Left lung (tissue), 14 donors: ENCODE measurements at places on chromosomes 11 and 22.

- DNase-seq = no peak
- no peaks in the 10 kb centered on the region for H3K27me3 ChIP-seq
- no peak overlapping the region for H3K4me3 ChIP-seq
- H3K27ac ChIP-seq = peak overlapping the region; percentile 95
- H3K4me1 ChIP-seq = peaks cover 33% of the 10 kb centered on the region
- H3K36me3 ChIP-seq = no peaks in the 10 kb centered on the region
These were observed 26.9 kb downstream of the SUSD2 start for GRCh38 chr22:24208012-24208749.

DNA sequence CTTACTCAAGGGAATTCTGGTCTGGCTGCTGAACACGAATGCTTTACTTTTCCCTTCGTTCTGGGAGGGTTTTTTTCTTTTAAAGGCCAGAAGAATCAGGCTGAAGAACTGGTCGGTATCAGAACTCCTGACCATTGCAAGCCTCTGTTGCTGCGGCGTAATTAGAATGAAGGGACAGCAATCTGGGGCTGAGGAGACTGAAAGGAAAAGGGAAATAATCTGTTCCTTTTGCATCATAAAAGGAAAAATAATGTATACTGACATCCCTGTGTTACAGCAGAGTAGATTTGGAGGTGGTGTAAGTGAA lies 670 bp downstream of the SC5D start:
- H3K4me1 ChIP-seq = no peaks in the 10 kb centered on the region
- peak overlapping the region; percentile 91 for H3K27ac ChIP-seq

DNA sequence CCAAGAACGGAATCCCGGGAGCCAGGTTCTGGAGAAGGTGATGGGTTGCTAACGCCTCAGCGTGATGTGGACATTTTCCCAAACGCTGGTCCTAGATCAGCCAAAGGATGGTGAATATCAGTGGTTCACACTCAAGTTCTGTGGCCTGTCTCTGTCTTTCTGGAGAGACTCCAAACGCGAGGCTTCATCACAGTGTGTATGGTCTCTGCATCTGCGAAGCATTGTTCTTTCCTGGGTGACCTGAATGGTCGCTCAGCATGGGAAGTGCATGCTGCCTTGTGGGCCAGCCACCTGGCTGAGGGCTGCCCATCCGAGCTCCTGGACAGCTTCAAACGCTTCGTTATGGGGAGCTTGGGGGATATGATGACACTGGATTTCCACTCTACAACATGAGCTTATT lies 810.0 kb downstream of the TBC1D22A start:
- H3K36me3 ChIP-seq = no peaks in the 10 kb centered on the region
- H3K27ac ChIP-seq = no peak overlapping the region
- no peaks in the 10 kb centered on the region for H3K4me1 ChIP-seq
- DNase-seq = no peak
- peaks cover 11% of the 10 kb centered on the region for H3K27me3 ChIP-seq
- H3K4me3 ChIP-seq = no peak overlapping the region

- H3K27me3 ChIP-seq = no peaks in the 10 kb centered on the region
- H3K27ac ChIP-seq = no peak overlapping the region
- peak; percentile 79 for DNase-seq
- no peak overlapping the region for H3K4me3 ChIP-seq
- no peaks in the 10 kb centered on the region for H3K36me3 ChIP-seq
- peaks cover 12% of the 10 kb centered on the region for H3K4me1 ChIP-seq
These were observed 70.8 kb downstream of the TBC1D22A start for GRCh38 chr22:46833228-46833627.

DNA sequence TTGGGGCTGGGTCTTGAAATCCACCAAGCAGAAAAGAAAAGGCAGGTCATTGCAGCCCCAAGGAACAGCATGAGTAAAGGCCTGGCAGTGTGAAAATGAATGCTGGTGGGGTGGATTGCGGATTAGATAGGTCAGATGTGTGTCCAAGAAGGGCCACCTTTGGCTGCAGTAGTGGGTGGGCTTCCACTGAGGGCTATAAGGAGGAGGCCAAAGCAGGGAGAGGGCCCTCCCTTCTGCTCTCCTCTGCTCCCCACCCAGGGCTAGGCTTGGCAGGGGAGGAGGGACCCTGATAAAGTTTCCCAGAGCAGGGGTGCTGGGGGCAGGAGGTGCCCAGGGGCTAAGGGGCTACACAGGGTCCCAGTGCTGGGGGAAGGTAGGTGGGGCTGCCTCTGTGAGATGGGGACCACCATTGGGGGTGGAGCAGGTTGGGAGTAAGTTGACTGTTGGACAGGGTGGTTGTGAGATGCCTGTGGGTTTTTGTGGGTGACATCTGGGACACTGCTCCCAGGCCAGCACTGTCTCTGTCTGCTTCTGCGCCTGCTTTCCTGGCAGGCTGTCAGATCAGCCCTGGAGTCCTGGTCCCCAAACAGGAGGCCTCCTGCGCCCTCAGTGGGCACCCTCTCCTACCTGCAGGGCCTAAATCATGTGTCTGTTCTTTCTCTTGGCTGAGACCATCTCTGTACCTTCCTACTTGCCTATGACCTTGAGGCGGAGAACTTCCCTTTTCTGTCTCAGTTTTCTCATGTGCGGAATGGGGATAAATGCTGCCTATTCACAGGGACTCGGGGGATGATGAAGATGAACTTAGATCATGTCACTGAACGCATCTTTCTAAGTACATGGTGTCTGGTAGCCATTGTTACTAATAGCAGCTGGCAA lies 1.9 kb downstream of the CAPN5 start:
- H3K4me3 ChIP-seq = no peak overlapping the region
- peaks cover 16% of the 10 kb centered on the region for H3K4me1 ChIP-seq
- no peaks in the 10 kb centered on the region for H3K27me3 ChIP-seq
- no peak for DNase-seq
- H3K36me3 ChIP-seq = no peaks in the 10 kb centered on the region
- H3K27ac ChIP-seq = no peak overlapping the region

DNA sequence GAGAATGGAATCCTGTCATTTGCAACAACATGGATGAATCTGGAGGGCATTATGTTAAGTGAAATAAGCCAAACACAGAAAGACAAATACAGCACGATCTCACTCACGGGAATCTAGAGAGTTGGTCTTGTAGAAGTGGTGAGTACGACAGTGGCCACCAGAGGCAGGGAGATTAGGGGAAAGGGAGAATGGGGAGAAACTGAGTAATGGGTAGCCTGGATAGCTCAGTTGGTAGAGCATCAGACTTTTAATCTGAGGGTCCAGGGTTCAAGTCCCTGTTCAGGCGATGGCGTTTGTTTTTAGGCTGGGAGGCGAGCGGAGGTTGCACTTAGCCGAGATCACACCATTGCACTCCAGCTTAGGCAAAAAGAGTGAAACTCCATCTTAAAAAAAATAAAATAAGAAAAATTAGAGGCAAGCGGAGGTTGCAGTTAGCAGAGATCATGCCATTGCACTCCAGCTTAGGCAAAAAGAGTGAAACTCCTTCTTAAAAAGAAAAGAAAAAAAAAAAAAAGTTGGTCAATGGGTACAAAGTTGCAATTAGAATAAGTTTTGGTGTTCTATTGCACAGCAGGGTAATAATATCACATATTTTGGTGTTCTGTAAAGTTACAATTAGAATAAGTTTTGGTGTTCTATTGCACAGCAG lies 95.7 kb upstream of the UBASH3B start:
- H3K27me3 ChIP-seq = no peaks in the 10 kb centered on the region
- H3K4me3 ChIP-seq = no peak overlapping the region
- no peak for DNase-seq
- no peaks in the 10 kb centered on the region for H3K36me3 ChIP-seq

DNA sequence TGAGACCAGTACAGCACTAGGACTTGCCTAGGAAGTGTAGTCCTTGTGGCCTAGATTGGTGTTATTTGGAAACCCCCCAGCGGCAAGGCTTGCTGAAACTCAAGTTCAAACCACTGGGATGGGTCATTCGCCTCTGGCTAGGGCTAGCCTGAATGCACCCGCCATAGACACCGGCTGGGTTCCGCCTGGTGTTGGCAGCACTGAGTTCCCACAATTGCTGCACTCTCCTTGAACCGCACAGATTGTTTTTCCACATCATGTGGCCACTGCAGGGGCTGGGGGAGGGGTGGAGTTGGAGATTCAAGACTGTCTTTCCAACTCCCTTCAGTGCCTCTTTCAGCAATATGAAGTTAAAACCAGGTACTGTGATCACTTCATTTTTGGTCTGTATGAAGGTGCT lies 43.1 kb downstream of the CCDC73 start:
- H3K36me3 ChIP-seq = no peaks in the 10 kb centered on the region
- no peaks in the 10 kb centered on the region for H3K27me3 ChIP-seq
- no peak for DNase-seq
- H3K4me1 ChIP-seq = no peaks in the 10 kb centered on the region
- no peak overlapping the region for H3K27ac ChIP-seq
- H3K4me3 ChIP-seq = no peak overlapping the region

DNA sequence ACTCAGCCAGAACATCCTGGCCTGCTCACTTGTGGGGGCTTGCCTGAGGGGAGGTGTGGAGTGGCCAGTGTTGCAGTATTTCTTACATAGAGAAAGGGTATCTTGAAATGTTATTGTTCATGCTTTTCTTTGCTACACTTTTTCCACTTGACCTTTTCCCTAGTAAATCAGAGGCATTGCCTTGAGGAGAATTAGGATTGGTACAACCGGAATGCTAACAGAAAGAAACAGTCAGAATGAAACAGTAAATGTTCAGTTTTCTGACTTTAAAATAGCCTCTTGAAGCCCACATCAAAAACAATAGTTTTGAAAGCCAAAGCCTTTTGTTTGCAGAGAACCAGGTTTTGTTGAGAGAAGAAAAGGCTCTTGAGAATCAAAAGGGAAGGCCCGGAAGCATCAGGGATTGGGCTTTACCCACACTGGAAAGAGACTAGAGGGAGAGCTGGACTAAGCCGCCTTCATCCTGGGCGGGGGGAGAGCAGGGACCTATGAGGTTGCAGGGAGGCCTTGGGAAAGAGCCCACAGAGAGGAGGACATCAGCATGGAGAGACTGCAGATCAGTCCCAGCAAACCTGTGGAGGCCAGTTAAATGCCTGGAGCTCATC lies 12.4 kb downstream of the ADM start:
- no peaks in the 10 kb centered on the region for H3K36me3 ChIP-seq
- H3K27ac ChIP-seq = no peak overlapping the region
- no peak overlapping the region for H3K4me3 ChIP-seq
- no peaks in the 10 kb centered on the region for H3K4me1 ChIP-seq

GRCh38 chr22:24693379-24693778 lies 81.1 kb downstream of the PIWIL3 start:
- no peak overlapping the region for H3K4me3 ChIP-seq
- H3K27ac ChIP-seq = no peak overlapping the region
- DNase-seq = no peak
- H3K4me1 ChIP-seq = peaks cover 9% of the 10 kb centered on the region

GRCh38 chr22:20319041-20319744 lies 667 bp downstream of the DGCR6L start:
- H3K36me3 ChIP-seq = no peaks in the 10 kb centered on the region
- no peaks in the 10 kb centered on the region for H3K27me3 ChIP-seq
- DNase-seq = no peak
- H3K27ac ChIP-seq = peak overlapping the region; percentile 79
- peaks cover 8% of the 10 kb centered on the region for H3K4me1 ChIP-seq

DNA sequence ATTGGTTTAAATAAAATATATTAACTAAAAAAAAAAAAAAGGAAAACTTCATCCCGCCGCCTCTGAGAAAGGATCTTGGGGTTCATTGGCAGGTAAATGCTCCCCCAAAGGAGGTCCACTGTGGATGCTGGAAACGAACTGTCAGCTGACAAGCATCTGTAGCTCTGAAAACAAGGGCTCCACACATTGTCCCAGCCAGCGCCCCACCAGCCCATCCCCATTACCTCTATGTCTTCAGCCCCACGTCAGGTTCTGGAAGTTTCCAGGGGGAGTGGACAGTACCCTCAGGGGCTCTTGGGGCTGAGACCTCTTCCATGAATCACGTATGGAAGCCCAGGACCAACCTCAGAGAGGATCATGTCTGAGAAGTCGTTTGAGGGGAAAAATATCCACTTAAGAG lies 66.4 kb upstream of the WNT7B start:
- H3K27ac ChIP-seq = peak overlapping the region; percentile 89
- H3K4me3 ChIP-seq = no peak overlapping the region

- H3K36me3 ChIP-seq = no peaks in the 10 kb centered on the region
- no peak for DNase-seq
- peaks cover 23% of the 10 kb centered on the region for H3K27me3 ChIP-seq
- no peaks in the 10 kb centered on the region for H3K4me1 ChIP-seq
These were observed 79.0 kb downstream of the ZNF280B start for GRCh38 chr22:22429369-22430108.

- no peak overlapping the region for H3K4me3 ChIP-seq
- no peak for DNase-seq
- peaks cover 11% of the 10 kb centered on the region for H3K4me1 ChIP-seq
- H3K27ac ChIP-seq = no peak overlapping the region
These were observed 15.9 kb upstream of the ABTB2 start for GRCh38 chr11:34373727-34374126.

DNA sequence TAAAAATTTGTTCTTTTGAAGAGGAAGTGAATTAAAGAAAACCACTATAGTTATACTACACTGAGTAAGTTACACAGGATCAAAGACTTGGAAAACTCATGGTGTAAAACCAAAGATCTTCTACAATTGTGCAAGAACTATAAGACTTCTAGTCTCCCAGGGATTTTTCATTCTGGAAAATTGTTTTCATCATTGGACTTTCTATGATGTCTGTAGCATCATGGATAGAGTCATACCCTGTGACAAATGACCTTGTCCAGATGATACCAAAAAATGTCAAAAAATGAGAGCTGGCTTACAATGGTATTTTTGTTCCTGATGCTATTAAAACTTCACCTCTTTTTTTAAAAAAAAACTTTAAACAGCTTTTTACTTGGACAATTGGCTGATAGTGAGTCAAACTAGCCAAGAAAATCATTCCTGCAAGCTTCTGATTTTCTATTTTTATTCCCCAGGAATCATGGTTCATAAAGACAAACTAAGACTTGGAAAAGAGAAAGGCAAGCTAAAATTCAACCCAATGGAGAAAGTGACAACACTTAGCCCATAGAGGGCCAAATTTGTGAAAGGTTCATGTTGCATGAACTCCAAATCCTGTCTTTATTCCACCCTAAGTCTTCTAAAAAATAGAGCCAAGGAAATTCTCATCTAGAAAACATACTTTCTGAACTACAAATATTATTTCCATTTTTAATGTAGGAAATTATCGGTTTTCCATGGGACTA lies 30.7 kb downstream of the ME3 start:
- H3K4me3 ChIP-seq = no peak overlapping the region
- no peaks in the 10 kb centered on the region for H3K4me1 ChIP-seq
- H3K36me3 ChIP-seq = no peaks in the 10 kb centered on the region
- H3K27ac ChIP-seq = no peak overlapping the region
- DNase-seq = no peak

- DNase-seq = no peak
- no peaks in the 10 kb centered on the region for H3K27me3 ChIP-seq
- peaks cover 17% of the 10 kb centered on the region for H3K4me1 ChIP-seq
- no peak overlapping the region for H3K27ac ChIP-seq
- H3K4me3 ChIP-seq = no peak overlapping the region
These were observed 105.2 kb downstream of the NAV2 start for GRCh38 chr11:19817870-19818269.
